ELF-1 (cell line): ENCODE measurements at places on chromosomes 7 and 10.

GRCh38 chr7:46006212-46006611 lies 85.1 kb upstream of the IGFBP3 start:
- no peak for DNase-seq

- no peak for DNase-seq
Measured at GRCh38 chr10:131248376-131249165, 63.0 kb downstream of the TCERG1L start.

GRCh38 chr7:28200598-28200997 lies 20.0 kb upstream of the JAZF1 start:
- DNase-seq, result no peak

GRCh38 chr7:34236057-34236456 lies 330.7 kb downstream of the BMPER start:
- no peak for DNase-seq

- DNase-seq, result no peak
Measured at GRCh38 chr7:32275216-32276009, 205.2 kb upstream of the PDE1C start.

- DNase-seq, result no peak
Measured at GRCh38 chr7:156497776-156498509, 142.6 kb upstream of the RNF32 start.

GRCh38 chr10:49094646-49095045 lies 20.7 kb downstream of the VSTM4 start:
- no peak for DNase-seq

- no peak for DNase-seq
Measured at GRCh38 chr7:32023376-32023775, 46.8 kb downstream of the PDE1C start.

- DNase-seq, result no peak
Measured at GRCh38 chr7:52851547-52851946, 183.9 kb upstream of the POM121L12 start.
